T-helper 9 cell (primary cell): ENCODE measurements at places on chromosomes 12 and 14.

- DNase-seq = no peak
These were observed 5.1 kb upstream of the PAPOLA start for GRCh38 chr14:96497087-96497486.

DNA sequence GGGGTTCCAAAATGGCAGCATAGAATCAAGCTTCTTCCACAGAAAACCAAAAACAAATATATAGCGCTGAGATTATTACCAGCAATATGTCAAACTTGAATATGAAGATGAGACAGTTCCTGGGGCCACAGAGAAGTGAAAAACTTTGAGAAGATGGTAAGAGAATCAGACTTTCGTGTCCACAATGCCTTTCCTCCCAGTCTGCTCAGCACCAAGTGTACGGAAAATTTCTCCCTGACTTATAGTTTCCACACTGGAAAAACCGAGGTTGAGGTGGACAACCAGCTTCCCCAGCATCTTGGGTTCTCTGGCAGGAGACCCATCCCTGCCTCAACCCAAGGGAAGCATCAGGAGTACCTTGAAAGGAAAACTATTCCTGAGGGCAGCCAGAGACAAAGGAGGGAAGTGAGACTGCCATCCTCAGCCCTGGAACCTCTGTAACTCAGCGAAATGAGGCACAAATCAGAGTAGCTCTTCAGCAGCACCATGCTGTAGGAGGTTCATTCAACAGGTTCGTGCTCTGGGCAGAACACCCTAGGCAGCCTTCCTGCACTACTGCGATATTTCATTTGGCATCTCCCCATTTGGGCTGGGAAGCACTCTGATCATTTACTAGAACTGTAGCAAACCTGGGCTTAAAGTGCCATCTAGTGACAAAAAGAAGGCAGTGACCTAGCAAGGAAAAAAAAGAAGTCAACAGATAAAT lies 52.4 kb upstream of the CAPRIN2 start:
- no peak for DNase-seq

GRCh38 chr14:36019126-36019525 lies 157.4 kb downstream of the PTCSC3 start:
- DNase-seq = no peak

DNA sequence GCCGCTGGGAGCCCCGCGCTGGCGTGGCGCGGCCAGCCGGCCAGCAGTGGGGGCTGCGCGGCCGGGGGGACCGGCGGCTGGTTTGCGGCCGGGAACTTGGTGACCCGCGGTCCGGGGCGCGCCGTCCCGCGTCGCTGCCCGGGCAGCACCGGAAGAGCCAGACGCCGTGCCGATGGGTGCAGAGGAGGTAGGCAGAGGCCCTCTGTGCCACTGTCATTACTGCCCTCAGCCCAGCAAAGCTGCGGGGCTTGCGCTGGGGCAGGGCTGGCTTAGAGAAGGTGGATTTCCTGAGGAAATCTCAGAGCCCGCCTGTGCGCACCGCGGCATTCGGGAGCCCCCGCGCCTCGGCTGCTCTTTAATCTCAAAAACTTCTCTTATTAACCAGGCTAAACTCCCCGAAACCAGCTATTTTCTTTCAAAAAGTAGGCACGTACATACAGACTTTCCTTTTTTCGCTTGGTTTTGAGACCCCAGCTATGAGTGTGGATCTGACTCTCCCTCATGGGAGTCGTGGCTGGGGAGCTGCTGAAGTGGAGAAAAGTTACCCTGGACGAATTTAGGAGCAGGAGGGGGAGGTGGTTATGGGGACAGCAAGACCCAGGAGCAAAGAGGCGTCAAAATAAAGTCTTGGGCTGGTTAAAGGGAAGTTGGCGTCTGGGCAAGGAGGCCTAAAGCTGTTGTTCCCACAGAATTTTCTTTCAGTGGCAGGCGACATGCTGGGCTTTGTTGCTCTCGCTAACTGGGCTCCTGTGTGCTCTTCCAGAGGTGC lies 802 bp downstream of the SUSD6 start:
- peak; percentile 41 for DNase-seq

DNA sequence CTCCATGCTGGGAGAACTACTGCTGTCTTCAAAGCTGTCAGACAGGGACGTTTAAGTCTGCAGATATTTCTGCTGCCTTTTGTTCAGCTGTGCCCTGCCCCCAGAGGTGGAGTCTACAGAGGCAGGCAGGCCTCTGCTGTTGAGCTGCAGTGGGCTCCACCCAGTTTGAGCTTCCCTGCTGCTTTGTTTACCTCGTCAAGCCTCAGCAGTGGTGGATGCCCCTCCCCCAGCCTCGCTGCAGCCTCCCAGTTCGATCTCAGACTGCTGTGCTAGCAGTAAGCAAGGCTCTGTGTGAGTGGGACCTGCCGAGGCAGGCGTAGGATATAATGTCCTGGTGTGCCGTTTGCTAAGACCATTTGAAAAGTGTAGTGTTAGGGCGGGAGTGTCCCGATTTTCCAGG lies 31.4 kb upstream of the RFX4 start:
- no peak for DNase-seq

DNA sequence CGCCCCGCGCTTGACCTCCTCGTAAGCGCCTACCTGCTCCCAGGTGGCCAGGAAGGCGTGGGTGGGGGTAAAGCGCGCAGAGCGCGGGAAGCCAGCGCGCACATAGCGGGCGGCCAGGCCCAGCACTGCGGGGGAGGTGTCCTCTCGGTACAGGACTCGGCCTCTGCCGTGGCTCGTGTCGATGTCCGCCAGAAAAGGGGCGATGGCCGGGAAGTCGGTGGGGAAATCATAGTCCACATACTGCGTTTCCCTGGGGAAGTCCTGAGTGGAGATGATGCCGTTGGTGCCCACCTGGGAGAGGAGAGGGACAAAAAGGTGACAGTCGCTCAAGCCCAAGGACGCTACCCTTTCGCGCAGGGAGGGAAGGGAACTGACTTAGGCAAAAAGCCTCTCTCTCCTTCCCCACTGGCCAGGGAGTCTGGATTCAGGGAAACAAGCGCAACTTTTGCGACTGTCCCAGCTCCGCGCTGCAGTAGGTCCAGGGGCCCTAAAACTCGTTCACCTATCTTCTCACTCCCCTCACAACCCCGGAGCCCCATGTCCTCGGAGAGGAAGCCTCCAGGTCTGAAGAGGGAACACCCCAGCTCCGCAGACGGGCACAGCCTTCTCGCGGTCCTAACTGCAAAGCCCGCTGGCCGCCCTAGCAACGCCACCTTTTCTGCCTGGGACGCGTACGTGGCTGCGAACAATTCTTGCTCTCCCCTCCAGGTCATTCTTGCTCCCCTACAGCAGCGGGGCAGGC lies 815 bp downstream of the NID2 start:
- DNase-seq = no peak

GRCh38 chr14:31926123-31926522 lies 151.0 kb upstream of the ARHGAP5 start:
- no peak for DNase-seq

GRCh38 chr14:78222746-78223145 lies 52.6 kb downstream of the NRXN3 start:
- DNase-seq = no peak

- DNase-seq = no peak
These were observed 45.6 kb downstream of the TRMT5 start for GRCh38 chr14:60935319-60935718.

- DNase-seq = no peak
These were observed 21.1 kb downstream of the FKBP3 start for GRCh38 chr14:45112896-45113781.
